ENCODE measurements at places on chromosomes 6 and 20.

DNA sequence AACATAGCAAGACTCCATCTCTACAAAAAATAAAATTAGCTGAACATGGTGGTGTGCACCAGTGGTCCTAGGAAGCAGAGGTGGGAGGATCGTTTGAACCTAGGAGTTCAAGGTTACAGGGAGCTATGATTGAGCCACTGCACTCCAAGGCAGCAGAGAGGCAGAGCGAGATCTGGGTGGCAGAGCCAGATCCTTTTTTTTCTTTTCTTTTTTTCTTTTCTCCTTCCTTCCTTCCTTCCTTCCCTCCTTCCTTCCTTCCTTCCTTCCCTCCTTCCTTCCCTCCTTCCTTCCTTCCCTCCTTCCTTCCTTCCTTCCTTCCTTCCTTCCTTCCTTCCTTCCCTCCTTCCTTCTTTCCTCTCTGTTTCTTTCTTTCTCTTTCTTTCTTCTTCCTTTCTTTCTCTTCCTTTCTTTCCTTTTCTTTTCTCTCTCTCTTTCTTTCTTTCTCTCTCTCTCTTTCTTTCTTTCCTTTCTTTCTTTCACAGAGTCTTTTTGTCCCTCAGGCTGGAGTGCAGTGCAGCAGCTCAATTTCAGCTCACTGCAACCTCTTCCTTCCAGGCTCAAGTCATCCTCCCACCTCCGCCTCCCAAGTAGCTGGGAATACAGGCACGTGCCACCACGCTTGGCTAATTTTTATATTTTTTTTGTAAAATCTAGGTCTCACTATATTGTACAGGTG lies 9.2 kb upstream of the VSTM2L start:
- no peak for DNase-seq

GRCh38 chr6:157800420-157801237 lies 22.4 kb upstream of the SNX9 start:
- no peak for DNase-seq

- DNase-seq: no peak
These were observed 90.6 kb upstream of the SYNDIG1 start for GRCh38 chr20:24378661-24379483.

DNA sequence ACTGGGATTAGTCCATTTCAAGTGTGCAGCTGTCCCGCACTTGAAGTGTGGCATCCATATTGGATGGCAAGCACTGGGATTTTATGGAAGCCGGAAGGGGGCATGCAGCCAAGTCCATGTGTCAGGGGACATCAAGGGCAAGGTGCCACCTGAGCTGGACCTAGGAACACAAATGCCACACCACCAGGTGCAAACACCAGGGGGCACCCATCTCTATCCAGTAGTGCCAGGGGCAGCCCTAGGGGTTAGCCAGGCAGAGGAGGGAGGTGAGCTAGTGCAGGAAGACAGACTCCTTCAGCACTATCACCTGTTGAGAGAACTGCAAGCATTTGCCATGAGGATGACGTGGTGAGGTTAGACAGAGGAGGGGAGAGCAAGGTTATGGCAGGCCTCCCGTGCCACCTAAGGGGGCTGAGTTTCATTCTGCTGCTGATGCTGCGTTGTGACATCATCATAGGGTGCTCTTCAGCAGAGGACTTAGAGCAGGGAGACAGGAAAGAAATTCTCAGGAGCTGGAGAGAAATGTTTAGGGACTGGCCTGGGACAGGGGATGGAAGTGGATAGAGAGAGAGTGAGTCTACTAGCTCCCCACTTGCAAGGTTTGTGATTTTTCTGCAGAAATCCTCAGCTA lies 192.6 kb upstream of the SLC24A3 start:
- no peak for DNase-seq

DNA sequence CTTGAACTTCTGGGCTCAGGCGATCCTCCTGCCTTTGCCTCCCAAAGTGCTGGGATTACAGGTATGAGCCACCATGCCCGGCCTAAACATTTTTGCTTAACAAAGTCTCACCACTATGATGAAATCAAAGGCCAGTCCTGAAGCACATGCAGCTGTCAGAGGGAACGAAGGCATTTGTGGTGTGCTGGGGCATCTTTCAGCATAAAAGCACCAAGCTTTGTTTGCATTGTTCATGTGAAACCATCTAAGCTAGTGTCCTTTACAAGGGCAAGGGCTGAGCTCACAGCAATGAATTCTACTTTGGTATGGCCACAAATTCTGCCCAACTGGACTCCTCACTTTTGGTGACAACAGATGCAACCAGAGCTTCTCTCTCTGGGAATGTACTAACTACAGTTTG lies 66.8 kb downstream of the ZFP64 start:
- no peak for DNase-seq

DNA sequence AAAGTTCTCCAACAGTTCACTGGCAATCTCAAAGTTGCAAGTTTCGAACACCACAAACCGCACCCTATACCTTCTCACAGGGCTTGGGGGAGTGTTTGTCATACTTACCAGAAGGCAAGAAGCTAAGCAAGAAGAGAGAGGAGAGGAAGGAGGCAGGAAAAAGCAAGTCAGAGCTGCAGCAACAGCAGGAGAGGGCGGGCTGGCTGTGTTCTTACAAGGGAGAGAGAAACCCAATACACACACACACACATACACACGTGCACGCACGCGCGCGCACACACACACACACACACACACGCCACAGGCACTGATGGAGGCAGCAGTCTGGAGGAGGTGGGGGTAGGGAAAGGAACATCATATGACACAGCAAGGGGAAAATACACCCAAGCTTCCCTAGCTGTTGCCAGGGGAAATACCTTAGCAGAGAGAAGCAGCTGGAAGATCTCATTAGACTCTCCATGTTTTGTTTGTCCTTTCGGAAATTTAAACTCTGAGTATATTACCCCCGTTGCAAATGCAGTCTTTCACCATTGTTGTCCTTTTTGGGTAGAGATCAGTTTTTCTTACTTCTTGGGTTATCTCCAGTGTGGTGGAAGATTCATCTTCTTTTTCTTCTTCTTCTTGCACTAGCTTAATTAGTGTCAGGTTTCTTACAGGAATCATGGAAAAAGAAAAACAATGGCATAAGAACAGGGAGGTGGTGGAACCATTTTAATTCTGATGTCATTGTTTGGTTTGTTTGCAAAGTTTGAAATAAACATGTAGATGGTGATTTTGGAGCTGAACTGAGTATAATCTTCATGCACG lies at the start of gene TXLNB:
Gene TXLNB, minus strand, starts transcription at position 186 of the 807 bp plus-strand sequence. CDS start 3,099 bp downstream, outside the sequence.
- no peak for DNase-seq

DNA sequence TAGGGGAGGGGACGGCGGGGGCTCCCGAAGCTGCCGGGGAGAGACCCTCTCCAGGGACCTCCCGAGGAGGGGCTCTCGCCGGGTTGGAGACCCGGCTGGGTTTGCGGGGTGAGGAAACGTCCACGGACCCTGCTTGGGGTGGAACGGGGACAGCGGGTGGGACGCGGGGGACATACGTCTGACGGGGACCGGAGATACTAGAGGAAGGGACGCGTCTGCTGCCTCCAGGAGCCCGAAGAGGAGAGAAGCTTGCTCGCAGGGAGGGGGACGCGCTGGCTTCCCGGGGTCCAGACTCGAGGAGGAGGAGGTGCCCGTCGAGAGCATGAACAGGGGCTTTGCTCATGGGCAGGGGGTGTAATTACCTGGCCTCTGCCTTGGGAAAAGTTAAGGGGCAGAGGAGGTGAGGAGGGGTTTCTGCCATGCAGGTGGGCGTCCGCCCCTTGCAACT lies 593 bp downstream of the DNMT3B start:
- DNase-seq: no peak

- DNase-seq: no peak
These were observed 30.5 kb downstream of the SPDEF start for GRCh38 chr6:34525431-34526175.

GRCh38 chr6:91982559-91982958 lies 1395.7 kb upstream of the MAP3K7 start:
- DNase-seq: no peak

GRCh38 chr6:83860782-83861495 lies 1.4 kb downstream of the CYB5R4 start:
- no peak for DNase-seq

- DNase-seq: no peak
These were observed 295.0 kb downstream of the PKHD1 start for GRCh38 chr6:51792273-51793030.

- DNase-seq: no peak
These were observed 318.8 kb downstream of the BCKDHB start for GRCh38 chr6:80425089-80425823.

DNA sequence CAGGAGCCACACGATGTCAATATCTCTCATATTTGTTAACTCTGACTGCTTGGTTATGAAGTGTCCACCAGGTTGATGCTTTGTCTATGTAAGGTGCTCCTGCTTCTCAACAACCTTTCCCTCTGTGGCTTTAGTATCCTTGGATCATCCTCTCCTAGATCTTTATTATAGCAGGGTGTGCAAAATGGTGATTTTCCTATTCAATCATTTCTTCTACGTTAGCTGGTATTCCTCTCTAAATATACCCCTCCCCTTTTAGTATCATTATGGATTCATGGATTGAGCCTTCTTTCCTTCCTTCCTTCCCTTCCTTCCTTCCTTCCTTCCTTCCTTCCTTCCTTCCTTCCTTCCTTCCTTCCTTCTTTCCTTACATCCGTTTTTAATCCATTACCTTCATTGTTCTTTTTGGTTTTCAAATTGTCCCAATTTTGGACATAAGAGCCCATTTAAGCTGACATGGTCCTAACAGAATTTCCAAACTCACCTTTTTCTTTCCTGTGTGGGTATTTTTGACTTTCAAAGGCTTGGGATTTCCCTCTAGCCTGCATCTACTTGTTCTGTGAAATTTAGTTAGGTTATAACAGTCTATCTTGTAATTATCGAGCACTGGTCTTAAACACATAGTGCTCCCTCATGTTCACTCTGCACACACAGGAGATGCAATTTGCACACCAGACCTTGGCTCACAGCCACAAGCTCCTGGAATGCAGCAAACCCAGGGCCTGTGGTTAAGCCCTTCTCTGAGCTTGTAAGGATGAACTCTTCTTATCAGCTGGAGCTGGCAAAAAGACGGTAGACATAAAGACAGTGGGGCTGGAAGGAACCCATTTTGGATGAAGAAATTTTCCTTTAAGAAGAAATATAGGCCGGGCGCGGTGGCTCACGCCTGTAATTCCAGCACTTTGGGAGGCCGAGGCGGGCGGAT lies 109.9 kb downstream of the SLC24A3 start:
- DNase-seq: no peak

- no peak for DNase-seq
These were observed 92.7 kb upstream of the DTNBP1 start for GRCh38 chr6:15755526-15755925.

- no peak for DNase-seq
These were observed 47.5 kb downstream of the EFCAB8 start for GRCh38 chr20:32906200-32906599.

- peak; percentile 92 for DNase-seq
These were observed 10.1 kb upstream of the NQO2 start for GRCh38 chr6:2989332-2990247.

DNA sequence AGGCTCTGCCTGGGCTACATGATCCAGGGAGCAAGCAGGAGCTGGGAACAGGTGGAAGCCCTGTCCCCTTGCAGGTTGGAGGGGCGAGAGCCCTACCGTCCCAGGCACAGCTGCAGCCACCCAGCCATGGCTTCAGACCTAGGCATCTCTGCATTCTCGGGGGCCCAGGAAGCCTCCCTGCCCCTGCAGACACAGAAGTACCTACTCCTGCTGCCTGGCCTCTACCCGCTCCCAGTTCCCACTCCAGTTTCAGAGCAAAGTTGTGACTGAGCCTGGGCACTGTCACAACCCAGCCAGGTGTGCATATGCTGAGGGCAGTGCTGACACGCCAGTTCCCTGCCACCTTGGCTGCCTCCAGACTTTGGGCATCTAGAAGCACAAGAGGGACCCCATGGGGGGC lies 645.9 kb downstream of the HTR1B start:
- DNase-seq: no peak
